Body of pancreas (tissue), 4 donors: ENCODE measurements at places on chromosomes 3 and 15.

DNA sequence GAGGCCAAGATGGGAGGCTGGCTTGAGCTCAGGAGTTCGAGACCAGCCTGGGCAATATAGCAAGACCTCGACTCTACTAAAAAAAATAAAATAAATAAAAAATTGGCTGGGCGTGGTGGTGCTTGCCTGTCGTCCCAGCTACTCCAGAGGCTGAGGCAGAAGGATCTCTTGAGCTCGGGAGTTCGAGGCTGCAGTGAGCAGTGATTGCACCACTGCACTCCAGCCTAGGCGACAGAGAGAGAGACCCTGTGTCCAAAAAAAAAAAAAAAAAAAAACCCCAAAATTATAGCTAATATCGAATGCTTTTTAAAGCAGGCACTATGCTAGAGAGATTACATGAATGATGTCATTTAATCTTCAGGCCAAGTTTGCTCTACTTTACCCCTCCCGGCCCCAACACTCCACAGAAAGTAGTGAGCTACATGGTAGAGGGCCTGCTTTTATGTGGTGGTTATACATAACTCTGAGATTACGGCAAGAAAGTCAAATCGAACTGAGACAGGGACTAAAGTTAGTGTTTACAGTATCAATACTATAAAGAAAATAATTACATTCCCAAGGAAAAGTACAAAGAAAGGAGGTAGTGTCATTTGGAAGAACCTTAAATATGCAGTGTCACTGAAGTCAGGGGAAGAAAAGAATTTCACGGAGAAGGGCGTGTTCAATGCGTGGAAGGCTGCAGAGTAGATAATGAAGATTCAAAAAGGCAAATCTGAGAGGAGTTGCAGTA is 1.1 kb downstream of the ADPGK start:
- DNase-seq, result no peak

DNA sequence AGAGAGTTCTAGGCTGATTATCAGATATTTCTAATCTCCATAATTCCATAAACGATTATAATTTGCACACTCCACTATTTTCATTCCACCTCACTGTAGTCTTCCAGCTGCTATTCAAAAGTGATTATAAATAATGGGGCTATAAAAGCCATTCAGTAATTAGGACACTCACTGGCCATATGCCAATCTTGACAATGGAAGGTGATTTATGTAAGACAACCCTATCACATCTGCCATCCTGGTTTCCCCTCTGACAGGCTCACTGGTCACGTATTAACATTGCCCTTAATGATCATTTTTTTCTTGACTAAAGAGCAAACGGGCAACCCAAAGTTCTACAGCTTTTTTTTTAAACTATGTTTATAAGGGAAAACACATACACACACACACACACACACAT is 402.4 kb downstream of the MAGI1 start:
- DNase-seq, result no peak

GRCh38 chr3:43629741-43630140 is 7.9 kb upstream of the ANO10 start:
- DNase-seq, result no peak

GRCh38 chr3:14933820-14934425 is 13.5 kb upstream of the NR2C2 start:
- no peak for DNase-seq

- no peak for DNase-seq
Observed at GRCh38 chr3:65210026-65210814, 522.4 kb upstream of the ADAMTS9 start.

DNA sequence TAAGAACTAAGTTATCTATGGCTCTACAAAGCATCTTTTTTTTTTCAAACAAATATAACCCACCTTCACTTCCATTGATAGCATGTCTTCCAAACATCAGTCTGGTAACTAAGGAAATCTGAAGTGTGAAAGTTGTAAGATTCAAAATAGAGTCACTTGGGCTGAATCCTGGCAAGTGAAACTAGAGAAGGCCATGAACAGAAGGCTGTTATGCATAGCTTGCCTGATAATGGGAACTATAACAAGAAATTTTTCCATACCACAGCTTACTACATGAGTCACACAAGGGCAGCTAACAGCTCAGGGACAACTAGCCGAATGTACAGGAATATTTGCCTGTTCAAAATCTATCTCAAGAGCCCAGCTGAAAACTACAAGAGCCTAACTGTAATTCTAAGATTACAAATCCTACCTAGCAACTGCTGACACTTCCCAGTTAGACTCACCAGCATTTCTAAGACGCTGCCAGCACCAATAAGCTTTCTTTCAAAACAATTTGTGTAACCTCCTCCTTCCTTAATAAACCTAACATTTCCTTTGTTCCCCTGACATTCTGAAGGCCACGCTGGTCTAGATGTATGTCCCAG is 1066.5 kb downstream of the PLOD2 start:
- DNase-seq, result no peak

- no peak for DNase-seq
Observed at GRCh38 chr3:158420654-158421396, 150.2 kb upstream of the MLF1 start.

GRCh38 chr3:134066158-134066541 is 36.4 kb upstream of the SLCO2A1 start:
- no peak for DNase-seq

GRCh38 chr3:166195808-166196207 is 358.6 kb upstream of the BCHE start:
- no peak for DNase-seq

GRCh38 chr3:13495351-13495813 is 15.3 kb downstream of the HDAC11 start:
- no peak for DNase-seq

DNA sequence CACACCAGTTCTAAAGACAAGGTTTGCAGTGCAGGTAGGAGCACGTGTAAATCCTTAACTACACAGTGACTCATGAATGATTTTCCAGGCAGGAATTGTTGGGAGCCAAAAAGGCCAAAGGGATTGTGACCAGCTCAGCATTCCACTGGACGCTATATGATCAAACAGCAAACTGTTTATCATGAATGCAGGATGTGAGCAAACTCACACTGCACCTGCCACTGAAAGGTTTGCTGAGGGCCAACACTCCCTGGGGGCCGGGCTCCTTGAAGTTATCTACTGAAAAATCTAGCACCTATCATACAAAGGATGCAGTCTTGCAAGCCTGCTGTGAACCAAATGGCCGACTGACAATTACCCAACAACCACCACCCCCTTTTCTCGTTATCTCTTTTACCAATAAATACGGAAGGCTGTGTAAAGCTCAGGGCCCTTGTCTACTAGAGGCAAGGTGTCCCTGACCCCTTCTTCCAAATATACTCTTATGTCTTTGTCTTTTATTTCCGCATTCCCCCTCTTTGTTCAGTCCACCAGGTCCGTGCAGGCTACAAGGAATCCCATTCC is 11.5 kb upstream of the DNASE1L3 start:
- no peak for DNase-seq

DNA sequence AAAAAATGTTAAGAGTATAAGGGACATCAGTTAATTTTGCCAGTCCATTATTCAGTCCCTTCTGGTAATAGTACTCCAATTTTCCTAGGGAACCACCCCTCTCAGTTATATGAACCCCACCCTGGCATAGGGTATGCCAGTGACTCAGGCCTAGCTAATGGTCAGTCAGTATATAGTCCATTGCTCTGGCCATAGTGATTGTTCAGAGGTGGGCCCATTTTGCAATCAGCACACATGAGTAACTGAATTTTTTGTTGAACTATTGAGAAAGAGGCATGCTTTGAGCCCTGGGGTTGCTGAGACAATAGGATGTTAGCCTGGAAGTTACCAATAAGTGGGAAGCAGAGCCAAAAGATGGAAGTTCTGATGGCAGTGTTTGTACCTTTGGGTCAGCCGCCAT is 4.1 kb downstream of the LRCH3 start:
- DNase-seq, result no peak

DNA sequence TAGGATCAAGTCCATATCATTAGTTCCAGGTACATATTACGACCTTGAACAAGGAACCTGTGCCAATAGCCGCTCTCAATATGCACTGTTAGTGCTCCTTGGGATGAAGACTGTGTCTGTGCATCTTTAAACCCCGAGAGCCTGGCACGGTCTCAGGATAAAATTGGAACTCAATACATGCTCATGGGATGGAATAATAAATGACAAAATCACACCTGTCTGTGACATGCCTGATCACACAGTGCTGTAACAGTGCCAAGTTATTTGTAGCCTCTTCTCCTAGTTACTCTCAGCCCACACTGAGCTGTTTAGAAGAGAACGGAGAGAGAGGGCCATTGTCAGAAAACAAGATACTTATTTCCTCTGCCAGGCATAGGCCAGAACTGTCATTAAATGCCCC is 82.2 kb downstream of the SSR3 start:
- DNase-seq, result no peak

DNA sequence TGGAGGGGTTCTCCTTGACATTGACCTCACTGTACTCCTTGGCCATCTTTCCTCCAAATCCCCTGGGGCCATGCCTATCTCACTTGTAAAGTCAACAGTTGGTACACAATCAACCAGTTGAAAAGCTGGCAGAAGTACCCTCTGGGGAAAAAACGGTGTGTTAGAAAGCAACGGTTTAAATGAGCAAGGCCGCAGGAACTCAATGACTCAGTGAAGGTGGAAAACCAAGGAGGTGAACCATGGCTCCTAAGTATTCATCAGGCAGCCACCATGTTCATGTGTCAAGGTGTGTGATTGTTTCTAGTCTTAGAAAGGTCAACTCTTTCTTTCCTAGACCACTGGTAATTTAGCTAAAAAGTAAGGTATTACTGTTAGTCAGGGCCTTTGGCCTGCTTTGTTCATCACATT is 130.9 kb upstream of the SATB1 start:
- DNase-seq, result no peak

DNA sequence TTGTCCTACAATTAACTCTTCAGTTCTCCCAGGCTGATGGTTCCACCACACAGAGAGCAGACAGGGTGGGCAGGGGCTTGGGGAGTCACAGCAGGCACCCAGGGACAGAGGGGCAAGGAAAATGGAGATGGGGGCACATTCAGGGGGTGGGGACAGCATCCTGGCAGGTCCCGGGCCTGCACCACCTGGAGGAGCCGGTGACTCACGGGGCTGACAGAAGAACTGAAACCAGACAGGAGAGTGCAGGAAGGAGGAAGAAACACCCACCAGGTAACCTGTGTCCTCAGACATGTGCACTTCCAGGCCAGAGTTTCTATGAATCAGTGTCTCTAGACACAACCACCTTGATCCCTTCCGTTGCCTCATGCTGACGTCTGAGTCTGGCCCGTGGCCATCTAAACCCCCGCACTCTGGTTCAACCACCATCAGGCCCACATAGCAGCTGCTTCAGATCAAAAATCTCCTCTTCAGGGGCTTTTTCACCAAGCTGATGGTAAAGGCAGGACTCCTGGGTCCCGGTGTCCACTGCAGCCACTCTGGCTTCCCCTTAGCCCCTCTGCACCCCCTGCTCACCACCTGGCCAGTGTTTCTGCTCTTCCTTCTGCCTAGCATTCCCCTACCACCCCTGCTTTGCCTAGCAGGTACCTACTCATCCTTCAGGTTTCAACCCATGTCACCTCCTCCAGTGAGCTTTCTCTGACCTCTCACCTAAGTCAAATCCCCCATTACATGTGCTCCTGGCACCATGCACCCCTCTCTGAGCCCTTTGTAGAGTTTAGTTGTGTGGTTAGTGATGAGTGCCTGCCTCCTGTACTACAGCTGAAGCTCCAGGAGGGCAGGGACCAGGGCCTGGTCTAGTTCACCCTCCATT is 16.5 kb upstream of the CYP11A1 start:
- DNase-seq, result no peak

DNA sequence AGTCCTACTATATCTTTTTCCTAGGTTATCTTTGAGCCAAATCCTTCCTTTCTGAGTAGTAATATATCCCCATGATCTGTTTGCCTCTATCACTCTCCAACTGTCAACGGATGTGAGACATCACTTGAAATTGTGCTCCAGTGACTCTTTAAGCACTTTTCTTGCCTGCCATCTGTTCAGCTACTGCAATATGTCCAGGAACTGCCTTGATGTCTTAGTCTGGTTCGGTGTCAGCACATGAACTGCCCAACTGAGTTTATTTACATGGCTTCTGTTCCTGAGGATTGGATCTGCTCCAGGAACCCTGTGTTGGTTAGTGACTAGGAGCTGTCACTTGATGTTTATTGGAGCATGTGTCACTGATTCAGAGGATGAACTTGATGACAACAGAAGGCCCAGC is 116.5 kb downstream of the SLC9A9 start:
- peak; percentile 42 for DNase-seq

DNA sequence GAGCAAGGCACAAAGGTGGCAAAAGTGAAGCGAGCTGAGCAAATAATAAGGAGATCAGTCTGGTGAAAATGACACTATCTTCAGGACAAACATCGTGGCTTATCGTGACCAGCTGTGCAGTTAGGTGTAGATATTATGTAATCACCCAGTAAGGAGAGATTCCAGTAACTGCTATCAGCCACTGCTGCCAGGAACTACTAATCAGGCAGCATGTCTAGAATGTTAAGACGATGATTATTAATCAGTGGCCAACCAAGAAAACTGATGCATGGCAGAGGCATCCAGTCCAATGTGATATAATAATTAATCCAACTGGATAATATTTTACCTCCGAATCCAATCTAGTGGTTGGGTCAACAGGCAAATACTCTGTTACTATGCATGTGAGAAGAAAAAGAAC is 252.7 kb upstream of the ZPLD1 start:
- peak; percentile 68 for DNase-seq

DNA sequence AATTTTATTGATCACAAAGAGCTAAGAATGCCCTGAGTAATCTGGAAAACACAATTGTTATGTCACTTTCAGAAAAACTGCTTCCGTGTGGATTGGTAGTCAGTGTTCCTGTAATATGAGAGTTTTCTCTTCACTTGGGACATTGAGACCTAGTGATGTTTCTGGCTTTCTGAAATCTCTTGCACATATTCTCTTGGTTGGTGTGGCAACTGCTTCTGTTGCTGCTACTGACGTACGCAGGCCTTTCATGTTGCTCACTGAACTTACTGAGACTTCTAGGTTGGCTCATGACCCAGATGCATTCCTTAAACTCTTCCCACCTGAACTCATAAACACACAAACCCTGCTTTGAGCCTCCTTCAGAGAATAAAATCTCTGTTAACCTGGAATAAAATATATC is 175.0 kb upstream of the PFN2 start:
- DNase-seq, result no peak

GRCh38 chr3:175270866-175271265 is 411.7 kb downstream of the NAALADL2 start:
- DNase-seq, result no peak

GRCh38 chr3:169660709-169661360 is 2.7 kb downstream of the MECOM start:
- DNase-seq, result peak; percentile 50

GRCh38 chr3:38274864-38275649 is 7.0 kb upstream of the SLC22A14 start:
- DNase-seq, result peak; percentile 28

DNA sequence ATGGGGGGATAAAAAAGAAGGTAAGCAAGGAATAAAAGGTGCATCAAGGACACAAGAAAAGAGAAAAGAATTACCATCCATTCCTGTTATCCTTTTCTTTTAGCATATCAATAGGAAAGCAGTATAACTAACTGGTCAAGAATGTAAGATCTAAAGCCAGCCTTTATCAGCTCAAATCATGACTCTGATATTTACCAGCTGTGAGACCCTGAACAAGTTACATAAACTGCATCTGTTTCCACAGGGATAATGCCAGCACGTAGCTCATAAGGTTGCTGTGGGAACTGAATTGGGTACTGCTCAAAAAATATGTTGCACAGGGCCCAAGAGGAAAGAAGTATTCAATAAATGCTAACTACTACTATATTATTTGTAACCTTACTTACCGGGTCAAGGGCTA is 1092.2 kb upstream of the CFAP20DC start:
- no peak for DNase-seq

GRCh38 chr15:79339588-79340314 is 28.8 kb downstream of the TMED3 start:
- DNase-seq, result no peak

- DNase-seq, result no peak
Observed at GRCh38 chr3:195467641-195468390, 25.0 kb upstream of the ACAP2 start.
